ENCODE measurements at places on chromosomes 1 and 21.
A peak's percentile ranks its signal among the peaks of the same experiment; 100 is the strongest.

GRCh38 chr1:92995441-92996430 lies 34.5 kb upstream of the DIPK1A start:
- DNase-seq, result no peak

- DNase-seq, result no peak
These were observed 25.7 kb upstream of the KCNK1 start for GRCh38 chr1:233587958-233588799.

DNA sequence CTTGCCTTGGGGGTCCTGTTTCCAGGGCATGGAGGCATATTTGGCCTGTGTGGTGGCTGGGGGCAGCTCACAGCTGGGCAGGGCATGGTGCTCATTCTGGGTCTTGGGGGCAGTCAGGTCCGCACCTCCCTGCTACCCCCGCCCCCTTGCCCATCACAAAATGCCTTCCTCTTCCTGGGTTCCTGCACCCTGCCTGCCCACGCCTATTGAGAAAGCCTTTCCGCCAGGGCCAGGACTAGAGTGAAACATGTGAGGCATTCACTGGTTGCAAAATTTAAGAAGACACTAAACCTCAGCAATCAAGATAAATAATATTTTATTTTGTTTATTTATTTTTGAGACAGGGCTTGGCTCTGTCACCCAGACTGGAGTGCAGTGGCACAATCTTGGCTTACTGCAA lies 19.7 kb downstream of the PTAFR start:
- DNase-seq, result no peak

DNA sequence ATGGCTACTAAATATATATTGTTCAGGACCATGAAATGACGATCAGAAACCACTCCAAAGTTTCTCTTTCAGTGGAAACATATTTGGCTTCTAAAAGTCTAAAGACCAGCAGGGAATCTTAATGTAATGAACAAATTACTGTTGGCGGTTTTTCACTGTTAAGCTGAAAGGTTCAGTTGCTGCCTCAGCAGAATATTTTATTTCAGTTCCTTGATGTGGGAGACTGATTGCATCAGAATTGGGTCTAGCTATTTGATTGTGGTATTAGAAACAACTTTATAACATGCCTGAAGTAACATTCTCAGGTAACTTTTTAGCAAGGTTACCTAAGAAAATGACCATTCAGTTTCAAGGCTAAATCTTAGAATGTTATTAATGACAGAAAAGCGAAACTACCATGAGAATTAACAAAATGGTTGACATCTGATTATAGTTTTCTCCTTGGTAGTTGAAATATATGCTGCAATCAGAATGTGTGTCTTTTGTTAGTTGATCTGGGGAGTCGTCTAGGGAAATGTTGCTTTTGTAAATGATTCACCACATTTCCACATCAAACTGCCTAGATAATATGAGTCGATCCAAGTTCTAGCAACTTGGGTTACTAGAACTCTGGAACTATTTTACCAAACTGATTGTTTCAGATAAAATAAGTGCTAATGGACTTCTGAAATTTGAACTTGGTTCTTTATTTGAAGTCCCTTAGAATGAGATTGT lies 200.4 kb downstream of the HMCN1 start:
- no peak for DNase-seq

DNA sequence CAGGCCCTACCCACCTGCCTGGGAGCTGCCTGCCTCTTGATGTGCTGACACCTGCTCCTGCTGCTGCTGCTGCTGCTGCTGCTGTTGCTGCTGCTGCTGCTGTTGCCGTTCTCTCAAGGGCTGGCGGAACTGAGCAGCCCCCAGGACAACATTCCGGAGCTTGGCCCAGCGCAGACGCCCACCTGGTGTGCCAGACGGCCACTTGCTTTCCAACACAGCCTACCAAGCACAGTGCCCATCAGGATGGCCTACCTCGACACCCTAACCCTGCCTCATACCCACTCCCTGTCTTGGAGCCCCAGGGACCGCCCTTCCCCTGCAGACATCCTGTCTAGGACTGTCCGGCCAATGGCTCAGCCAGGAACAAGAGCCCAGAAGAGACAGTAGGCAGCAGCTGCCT lies 11.8 kb downstream of the DENND4B start:
- DNase-seq, result no peak

DNA sequence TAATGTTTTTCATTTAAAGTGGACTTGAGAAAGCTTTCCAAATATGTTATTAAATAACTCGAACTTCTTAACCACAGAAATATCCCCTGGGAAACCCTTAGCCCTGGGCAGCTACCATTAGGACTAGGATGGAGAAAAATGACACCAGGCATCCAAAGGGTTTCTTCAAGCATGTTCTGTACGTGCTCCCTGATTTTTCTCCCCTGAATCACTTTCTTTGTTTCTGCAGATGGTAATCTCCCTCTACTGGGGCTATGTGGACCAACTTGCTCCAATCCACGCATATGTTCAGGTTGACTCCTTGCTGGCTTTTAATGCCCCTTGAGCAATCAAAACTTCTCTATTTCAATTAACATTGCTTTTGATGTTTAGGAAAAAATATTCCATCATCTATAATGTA lies 312.7 kb upstream of the C1orf87 start:
- DNase-seq, result no peak

DNA sequence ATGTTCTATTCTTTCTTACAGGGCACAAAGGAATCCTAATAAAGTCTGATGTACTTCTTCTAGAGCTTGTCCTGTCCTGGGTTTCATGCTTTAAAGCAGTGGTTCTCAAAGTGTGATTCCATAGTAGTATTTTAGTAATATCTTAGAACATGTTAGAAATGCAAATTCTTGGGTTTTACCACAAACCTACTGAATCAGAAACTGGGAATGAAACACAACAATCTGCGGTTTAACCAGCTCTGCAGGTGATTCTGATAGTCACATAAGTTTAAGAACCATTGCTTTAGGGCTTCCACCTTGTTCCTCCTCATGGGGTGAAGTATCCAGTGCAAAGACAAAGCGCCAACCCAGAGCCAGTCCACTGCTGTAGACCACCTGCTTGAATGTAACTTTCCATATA lies 41.1 kb downstream of the NGF start:
- DNase-seq, result no peak

DNA sequence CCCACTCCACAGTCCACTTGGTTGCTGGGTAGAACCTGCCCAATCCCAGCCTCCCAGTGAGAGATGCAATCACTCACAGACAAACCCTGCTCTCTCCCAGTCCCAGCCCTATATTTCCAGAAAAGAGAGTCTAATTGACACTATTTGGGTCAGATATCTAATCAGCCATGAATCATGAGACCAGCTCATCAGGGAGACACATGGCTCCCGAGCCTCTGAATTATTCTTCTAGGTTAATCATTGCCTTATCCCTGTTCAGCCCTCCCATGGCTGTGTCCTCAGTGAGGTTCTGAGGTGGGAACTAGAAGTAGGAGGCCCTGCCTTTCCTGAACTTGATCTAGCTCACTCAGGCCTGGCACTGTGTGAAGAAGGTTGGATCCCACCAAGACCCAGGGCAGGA lies 49.9 kb upstream of the ZC3H12A start:
- no peak for DNase-seq

DNA sequence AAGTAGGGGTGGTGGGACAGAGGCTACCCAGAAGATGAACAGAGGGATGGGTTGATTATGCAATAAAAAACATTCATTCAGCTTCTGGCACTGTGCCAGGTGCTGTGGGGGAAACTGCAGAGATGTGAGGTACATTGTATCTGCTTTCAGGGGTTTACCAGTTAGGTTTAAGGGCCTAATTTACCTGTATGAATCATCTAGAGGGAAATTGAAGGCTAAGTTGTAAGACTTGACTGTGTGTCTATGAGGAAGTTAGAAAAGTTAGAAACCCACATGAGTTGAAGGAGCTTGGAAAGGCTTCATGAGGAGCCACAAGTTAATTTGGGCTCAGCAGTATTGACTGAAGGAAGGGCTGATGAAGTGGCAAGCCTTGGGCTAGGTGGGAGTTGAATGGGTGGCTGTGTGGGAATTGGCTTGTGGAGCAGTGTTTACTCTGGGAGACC lies 36.7 kb upstream of the APOBEC4 start:
- no peak for DNase-seq

DNA sequence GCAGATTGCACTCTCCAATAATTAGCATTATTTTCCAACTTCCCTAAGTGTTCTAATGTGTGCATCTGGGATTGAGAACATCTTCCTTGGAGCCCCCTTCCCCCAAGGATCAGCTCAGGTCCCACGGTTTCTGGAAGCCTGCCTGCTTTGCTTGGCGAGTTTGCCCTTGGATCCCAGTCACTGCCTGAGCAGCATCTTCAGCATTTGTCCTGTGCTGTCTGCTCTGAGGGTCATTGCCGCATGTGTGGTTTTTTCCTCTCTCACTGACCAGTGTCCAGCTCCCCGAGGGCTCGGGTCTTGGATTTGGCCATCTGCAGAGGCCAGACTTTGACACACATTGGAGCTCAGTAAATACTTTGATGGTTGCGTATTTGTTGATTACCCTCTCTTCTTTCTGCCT lies 18.1 kb downstream of the VANGL2 start:
- no peak for DNase-seq

DNA sequence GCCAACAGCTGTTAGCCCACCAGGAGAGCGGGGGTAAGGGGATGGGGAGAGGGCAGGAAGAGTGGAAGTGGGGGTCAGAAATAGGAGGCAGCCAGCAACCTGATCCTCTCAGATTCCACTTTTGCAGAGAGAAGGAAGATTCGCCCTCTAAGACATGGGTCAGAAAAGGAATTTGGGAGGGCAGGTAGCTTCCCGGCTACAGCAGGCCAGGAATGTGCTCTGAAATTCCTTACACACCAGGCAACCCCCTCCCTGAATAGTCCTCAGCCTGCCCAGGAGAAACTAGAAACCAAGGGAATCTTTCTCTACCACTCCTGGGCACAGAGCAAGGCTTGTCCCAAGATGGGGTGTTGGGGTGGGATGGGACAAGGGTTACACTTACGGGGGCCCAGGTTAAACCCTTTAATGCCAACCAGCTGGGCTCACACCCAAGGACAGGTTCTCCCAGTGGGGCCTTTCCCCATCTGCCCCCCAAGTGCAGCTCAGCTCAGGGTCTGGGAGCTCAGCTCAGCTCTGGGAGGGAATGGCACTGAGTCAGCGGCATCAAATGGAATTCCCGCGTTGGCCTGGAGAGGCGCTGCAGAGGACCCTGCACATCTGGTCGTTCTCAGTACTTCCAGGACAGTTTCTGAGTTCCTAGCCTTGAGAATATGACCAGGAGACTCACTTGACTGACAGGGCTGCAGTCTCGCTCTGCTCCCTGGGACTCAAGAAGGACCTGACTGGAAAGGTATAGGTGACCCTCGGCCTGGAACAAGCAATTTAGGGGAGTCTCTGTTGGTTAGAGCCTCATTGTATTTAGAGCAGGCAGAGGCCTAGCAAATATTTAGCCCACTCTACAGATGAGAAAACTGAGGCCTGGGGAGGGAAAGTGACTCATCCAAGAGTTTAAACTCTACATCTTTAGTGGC lies 761 bp downstream of the TNNT2 start:
- DNase-seq, result no peak

DNA sequence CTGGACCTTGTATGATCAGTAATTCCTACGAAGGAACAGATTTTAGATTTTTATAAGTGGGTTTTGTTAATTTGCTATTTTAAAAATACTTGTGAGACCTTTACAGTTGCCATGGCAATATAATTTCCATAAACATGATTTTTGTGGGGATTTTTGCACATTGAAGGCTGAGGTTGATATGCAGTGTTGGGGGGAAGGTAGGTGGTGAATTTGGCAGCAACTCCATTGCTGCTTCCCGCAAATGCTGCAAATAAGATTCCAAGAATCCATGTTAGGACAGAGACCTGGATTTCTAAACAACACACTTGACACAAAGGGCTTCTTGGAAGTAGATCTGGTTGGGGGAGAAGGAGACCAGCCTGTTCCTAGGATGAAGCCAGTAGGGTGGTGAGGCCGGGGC lies 18.2 kb downstream of the STUM start:
- no peak for DNase-seq

DNA sequence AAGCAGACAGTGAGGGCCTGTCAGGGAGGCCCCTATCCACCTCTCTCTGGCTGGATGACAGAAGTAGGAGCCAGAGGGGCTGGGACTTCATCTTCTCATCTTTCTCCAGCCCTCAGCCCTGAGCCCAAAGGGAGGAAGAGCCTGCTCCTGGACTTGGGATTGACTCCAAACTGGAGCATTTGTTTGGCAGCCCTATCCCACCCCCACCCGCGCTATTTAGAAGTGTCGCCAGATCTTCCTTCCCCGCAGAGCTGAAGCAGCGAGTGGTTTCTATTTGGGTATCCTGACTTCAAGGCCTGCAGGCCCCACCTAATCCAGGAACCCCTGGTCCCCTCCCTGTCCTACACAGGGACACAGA lies 9.6 kb downstream of the NES start:
- no peak for DNase-seq

GRCh38 chr1:23422241-23422877 lies 2.2 kb downstream of the TCEA3 start:
- DNase-seq, result peak; percentile 12

GRCh38 chr1:16718908-16719533 lies 21.3 kb upstream of the RNU1-4 start:
- no peak for DNase-seq

DNA sequence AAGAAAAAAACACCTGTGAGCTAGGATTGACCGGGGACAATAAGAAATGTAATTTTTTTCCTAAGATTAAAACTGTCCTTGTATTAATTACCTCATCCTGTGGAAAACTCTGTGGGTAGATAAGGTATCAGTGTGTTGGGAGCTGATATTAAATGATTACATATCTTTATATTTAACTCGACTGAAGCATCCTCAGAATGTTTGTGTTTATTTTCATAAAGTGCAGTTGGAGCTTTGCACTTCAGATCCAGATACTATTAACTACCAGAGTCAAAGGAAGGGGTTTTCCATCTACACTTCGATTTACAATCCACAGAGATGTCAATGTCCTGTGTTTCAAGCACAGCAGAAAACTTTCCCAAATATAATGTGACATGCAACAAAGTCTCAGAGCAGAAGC lies 164.5 kb downstream of the NR5A2 start:
- no peak for DNase-seq

DNA sequence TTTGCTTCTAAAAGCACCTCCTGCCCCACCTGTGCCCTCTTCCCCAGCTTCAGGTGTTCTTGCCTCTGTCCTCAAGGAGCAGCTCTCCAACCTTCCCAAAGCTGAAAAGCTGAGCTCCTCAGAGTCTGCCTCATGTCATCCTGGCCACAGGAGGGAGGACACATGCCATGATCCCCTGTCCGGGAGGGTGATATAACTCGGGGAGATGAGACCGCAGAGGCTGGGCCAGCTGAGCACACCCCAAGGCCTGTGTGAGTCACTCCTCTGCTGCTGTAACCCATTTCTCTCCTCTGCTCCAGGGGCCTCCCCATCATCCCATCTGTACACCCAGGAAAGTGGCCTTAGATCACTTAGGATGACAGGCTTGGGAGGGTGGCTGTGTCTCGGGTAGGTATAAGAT lies 49.8 kb downstream of the EPHB2 start:
- DNase-seq, result no peak

- no peak for DNase-seq
These were observed 36.8 kb downstream of the GADD45A start for GRCh38 chr1:67721650-67722291.

All from effector CD8-positive, alpha-beta T cell (primary cell).